ENCODE measurements at places on chromosomes 2 and 18. TPM values are rescaled to one million over a fixed set of nuclear protein-coding genes. Genes with fewer than 3 reads are reported as not detected.

GRCh38 chr2:200578778-200579177, 7.0 kb upstream of the AOX1 start:
- no peak for DNase-seq

- no peak for DNase-seq
Observed at GRCh38 chr2:172251231-172251630, 148.5 kb upstream of the DLX2 start.

- DNase-seq, result no peak
Observed at GRCh38 chr2:75277111-75277510, 77.8 kb upstream of the TACR1 start.

DNA sequence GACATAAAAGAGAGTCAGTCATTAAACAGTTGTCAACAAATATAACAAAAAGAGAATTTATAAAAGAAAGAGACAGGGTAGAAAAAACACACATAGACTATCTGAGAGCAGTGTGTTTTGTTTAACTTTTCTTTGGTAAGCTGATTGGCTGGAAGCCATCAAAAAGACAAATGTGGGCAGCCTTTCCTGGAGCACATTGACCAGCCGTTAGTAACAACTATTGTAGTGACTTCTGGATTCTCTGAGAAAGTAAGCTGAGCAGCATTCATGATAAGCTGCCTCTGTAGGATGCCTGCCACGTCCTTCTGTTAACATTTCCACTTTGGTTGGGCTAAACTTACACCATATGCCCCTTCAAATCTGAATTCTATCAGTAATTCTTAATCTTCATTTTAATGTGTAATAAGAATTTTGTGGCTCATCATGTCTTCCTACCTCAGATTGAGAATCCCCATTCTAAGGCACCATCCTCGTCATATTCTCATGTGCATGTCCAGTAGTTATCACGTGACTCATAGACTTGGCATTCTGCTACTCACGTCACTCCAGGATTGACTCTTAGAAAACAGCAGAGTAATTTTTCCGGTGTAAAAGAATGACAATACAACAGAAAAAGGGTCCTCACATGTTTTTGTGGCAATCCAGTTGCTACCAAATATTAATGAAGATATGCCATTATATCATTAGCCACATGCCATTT, 43.4 kb upstream of the DNAJC10 start:
- no peak for DNase-seq

The DSEL gene
- total RNA-seq, result 8.6 TPM

The NDC80 gene
- total RNA-seq, result not detected

The DSG3 gene
- total RNA-seq, result not detected

The ANKRD23 gene
- total RNA-seq, result 2.2 TPM

DNA sequence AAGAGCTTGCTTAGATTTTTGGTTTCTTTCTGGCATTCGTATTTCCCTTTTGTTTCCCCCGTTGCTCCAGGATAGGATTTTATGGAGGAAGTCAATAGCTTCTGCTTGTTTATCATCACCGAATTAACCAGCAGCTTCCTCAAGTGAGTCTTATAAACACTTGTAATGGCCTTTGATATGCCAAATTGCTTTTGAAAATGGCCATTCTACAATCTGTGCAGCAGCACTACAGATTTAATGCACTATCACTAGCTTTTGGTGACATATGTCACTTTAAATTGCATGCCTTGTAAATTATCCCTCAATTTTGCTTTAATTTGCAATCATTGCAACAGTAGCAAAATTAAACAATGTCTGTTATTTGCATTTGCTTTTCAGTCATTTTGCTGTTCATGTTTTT, 774.7 kb downstream of the METTL4 start:
- DNase-seq, result no peak

The TOGARAM2 gene
- total RNA-seq, result 0.71 TPM

GRCh38 chr18:38453880-38454279, 888.3 kb upstream of the CELF4 start:
- no peak for DNase-seq

The NCKAP5 gene
- total RNA-seq, result 1.2 TPM

DNA sequence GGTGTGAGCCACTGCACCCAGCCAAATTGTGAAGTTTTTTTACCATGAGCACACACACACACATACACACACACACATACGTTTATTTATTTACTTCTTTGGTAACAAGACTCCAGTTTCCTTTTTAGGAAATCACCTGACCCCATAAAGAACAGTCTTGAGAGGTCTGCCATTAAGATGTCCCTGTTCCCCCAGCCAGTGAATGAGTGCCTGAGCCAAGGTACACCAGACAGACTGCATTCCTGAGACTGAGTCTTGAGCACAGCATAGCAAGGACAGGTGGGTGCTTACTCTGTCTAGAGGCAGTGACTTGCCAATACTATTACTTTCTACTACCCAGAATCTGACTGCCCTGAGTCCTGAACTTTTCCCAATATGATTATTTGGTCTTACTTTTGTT, 167.2 kb upstream of the SATB2 start:
- no peak for DNase-seq

DNA sequence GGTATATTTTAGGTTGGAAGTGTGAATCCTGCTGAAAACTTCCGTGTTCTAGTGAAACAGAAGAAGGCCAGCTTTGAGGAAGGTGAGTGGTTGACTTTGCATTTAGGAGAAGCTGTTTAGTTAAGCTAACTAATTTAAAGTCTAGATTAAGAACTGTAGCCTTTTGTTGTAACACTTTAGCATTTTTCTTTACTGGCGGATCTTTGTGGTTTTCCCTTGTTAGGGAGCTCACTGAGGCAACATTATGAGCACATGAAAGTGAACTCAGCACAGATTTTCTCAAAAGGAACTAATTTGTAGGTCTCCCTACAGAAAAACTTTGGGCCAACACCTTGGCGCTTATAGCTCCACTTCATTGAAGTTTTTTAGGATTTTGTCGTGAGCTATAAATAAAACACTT, 52.8 kb downstream of the XRCC5 start:
- no peak for DNase-seq

GRCh38 chr2:111707700-111708099, 176.3 kb downstream of the ANAPC1 start:
- DNase-seq, result no peak

The CNNM3 gene
- 11.8 TPM for total RNA-seq

- no peak for DNase-seq
Observed at GRCh38 chr2:168519534-168520308, 63.6 kb downstream of the CERS6 start.

DNA sequence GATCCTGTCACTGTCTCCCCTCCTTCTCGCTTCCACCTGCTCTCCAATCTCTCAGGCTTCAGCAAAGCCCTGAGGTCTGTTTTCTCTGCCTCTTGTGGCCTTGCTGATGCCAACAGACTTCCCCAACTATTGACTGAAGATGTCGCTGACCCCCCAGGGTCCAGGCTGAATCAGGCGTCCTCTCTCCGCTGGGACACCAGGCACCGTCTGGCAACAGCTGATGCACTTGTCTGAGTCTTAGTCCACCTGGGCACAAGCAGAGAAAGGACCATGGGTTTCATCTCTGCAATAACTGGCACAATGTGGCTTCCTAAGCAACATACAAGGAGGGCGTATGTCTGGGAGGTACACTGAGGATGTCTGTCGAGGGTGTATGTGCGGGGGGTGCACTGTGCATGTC, 248.7 kb upstream of the MYT1L start:
- DNase-seq, result no peak

The GATA6 gene
- 15.6 TPM for total RNA-seq

GRCh38 chr2:164719996-164720941, 99.0 kb upstream of the GRB14 start:
- DNase-seq, result no peak

The SKA1 gene
- total RNA-seq, result not detected

DNA sequence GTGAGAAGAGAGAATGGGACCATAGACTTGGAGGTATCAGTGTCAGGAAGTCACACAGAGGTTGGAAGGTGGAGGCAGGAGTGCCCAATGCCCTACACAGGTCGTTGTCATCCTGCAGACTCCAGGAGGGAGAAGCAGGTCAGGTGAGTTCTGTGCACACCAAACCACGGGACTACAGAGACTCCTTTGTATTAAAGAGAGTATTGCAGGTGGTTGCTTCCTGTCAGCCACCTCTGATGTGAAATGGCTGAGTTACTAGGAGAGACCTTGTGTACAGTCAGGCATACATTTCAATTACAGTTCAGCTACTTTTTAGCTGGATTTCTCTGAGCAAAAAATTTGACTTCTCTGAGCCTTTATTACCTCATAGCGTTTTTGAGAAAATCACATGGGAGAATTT, 51.6 kb downstream of the SPP2 start:
- peak; percentile 53 for DNase-seq

- no peak for DNase-seq
Observed at GRCh38 chr2:217415316-217415715, 555.5 kb upstream of the TNP1 start.

DNA sequence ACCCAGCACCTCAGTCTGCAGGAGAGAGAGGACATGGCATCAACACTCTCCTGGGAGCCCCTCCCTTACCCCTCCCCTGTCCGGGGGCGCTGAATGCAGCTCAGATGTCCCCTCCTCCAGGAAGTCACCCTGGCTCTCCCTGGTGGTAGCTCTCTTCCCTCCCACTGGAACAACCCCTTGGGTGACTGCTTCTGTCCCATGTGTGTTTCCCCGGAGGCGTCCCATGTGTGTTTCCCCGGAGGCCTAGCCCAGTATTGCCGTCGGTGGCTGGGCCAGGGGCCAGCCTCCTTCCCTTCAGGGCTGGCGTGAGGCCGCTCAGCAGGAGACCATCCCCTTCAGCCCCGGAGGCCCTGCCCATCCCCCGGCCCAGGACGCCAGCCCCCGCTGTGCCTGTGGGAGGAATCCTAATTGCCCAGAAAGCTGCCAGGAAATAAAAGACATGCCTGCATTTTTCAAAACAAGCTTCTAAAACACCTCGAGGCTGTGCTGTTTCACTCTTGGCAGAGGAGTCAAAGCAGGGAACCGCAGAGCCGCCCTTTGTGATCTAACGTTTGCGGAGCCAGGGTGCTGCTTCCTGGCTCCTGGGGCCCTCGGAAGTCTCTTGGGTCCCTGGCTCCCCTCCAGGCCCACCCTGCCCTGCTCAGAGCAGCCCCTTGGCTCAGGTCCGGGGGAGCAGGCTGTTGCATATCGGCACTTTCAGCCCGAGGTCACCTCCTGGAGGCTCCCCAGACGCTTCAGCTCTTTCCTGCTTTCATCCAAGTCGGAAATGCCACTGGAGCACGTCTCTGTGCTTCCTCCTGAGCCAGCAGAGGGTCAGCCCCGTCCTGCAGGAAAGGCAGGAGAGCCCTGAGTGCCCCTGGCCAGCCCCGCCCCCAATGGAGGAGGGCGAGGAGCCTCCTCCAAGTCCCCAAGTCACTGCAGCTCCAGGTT, 11.4 kb downstream of the SNED1 start:
- DNase-seq, result peak; percentile 91

The SPC25 gene
- total RNA-seq, result 0.23 TPM

The RGPD4 gene
- not detected for total RNA-seq

GRCh38 chr18:32373505-32373904, 97.2 kb downstream of the GAREM1 start:
- no peak for DNase-seq

DNA sequence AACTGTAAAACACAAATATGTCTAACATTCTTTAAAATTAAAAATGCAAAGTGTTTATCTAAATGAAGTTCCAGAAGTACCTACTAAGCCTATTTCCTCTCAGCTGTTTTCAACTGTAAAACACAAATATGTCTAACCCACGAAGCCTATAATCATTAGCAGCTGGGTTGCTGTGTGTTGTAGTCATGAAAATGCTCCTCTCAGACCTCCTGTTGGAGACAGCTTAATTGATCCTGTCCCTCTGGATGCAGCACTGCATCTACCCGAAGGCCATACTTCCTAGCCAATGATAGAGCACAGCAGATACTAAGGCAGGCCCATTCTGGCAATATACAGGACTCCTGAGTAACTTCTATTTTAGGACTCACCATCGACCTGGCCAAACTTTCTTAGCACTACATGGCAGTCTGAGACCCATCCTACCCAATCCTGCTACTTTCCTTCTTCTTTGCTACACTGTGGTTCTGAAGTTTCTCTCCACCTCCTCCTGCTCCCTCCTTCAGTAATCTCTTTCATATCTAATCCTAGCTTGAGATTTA, 92.5 kb upstream of the RBBP8 start:
- no peak for DNase-seq

DNA sequence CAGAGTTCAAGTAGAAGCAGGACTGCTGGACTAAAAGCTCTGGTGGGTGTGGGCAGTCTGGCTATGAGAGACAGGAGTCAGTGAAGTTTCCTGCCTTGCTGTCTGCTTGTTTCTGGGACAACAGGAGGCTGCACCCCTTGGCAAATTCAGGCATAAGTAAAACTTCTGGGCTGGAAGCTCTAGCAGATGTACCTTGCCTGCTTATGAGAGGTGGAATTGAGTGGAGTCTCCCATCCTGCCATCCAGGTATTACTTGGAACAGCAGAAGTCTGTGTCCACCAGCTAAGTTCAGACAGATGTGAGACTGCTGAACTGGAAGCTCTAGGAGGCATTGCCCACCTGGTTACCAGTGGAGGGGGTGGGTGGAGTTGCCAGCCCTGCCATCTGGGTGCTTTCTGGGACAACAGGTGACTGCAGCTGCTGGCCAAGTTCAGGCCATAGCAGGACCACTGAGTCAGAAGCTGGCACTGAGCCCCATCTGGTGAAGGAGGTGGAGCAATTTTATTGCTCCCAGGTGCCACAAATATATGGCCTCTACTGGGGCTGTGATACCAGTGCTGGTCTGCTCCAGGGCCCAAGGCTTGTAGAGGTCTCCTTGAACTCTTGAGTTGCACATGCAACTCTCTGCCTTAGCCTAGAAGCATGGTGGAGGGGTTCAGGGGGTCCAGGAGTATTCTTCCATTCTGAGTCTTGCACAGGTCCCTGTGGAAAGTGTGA, 199.4 kb upstream of the FN1 start:
- DNase-seq, result no peak

The GPR17 gene
- total RNA-seq, result not detected

DNA sequence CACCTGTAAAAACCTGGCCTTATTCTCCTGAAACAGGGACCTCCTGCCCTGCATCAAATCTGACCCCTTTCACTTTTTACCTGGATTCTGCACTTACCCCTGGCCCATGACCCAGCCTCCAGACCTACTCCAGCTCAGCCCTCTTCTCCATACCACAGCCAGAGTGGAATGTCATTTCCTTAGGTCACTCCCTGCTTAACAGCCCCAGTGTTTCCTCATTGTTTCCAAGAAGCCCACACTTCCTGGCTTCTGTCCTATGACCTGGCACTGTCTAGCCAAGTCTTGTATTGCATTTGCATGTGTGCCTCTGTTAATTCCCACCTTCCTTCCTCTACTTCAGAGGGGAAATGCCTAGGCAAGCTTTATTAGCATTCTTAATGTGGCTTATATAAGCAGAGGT, 51.4 kb upstream of the TRIB2 start:
- no peak for DNase-seq

DNA sequence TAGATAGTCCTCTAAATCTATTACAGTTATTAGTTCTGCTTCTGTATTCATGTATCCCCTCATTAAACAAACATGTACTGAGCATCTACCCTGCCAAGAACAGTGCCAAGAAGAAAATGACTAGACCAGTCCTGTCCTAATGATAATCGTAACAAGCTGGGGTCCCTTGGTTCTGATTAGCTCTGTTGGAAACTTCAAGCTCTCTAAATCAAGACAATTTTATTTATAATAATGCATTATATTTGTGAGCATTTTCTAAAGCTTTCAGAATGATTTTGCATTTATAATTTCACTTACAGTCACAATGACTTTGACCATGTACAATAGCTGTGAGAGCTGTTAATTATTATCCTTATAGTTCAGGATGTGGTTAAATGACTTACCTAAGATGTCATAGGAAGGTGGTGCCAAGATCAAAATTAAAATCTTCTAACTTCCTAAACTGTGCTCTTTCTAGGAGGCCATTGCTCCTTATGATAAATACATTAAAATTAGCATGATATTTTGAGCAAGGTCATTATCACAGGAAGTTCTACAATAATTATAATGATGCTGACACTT, 336.5 kb upstream of the SLC39A10 start:
- DNase-seq, result no peak

GRCh38 chr2:173623438-173624319, 269.0 kb downstream of the CDCA7 start:
- peak; percentile 53 for DNase-seq

The CAB39 gene
- total RNA-seq, result 80.7 TPM

All from esophagus muscularis mucosa (tissue), 4 donors.